Fibroblast of the aortic adventitia (primary cell): ENCODE measurements at places on chromosomes 13 and 19.

DNA sequence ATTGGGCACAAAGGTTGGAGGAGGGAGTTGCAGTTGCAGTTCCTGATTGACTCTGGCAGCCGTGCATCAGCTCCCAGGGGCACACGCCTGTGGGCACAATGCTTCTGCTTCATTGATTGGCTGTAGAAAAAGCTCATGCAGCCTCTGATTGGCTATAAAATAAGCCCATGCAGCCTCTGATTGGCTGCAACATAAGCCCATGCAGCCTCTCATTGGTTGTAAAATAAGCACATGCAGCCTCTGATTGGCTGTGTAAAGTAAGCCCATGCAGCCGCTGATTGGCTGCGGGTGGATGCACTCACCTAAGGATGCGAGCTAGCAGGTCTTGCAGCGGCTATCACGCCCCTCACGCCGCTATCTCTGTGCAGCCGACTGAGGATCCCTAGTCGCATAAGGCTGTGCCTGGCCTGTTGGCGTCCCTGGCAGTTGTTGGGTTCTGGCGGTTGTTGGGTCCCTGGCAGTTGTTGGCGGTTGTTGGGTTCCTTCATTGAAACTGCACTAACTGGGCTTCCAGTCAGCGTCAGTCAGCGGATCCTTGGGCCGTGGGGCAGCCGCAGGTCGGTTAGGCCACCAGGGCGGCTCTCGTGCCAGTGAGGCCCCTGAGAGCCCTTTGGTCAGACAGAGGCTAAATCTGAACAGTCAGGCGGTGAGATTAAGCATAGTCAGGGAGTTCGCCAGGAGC, at the start of gene SIGLECL1:
SIGLECL1 (plus strand) TSS at position 295 of the 682 bp plus-strand sequence. CDS start 12,993 bp downstream, outside the sequence.
- no peak for DNase-seq

DNA sequence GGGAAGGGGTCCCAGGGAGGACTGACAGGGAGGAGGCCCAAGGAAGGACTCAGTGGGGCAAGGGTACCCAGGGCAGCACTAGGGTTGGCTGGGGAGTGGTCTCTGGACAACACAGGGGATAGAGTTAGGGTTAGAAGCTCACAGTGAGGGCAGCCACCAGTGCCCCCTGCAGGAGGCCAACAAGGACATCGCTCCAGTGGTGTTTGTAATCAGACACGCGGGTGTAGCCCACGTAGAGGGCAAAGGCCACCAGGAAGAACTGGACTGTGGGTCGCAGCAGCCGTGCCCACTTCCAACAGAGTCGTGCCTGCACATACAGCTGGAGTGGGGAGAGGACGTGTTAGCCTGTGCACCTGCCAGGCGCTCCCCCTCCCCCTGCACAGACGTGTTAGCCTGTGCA, 9.2 kb downstream of the PLPP2 start:
- no peak for DNase-seq

GRCh38 chr13:35992964-35993363, 138.2 kb downstream of the DCLK1 start:
- peak; percentile 32 for DNase-seq

DNA sequence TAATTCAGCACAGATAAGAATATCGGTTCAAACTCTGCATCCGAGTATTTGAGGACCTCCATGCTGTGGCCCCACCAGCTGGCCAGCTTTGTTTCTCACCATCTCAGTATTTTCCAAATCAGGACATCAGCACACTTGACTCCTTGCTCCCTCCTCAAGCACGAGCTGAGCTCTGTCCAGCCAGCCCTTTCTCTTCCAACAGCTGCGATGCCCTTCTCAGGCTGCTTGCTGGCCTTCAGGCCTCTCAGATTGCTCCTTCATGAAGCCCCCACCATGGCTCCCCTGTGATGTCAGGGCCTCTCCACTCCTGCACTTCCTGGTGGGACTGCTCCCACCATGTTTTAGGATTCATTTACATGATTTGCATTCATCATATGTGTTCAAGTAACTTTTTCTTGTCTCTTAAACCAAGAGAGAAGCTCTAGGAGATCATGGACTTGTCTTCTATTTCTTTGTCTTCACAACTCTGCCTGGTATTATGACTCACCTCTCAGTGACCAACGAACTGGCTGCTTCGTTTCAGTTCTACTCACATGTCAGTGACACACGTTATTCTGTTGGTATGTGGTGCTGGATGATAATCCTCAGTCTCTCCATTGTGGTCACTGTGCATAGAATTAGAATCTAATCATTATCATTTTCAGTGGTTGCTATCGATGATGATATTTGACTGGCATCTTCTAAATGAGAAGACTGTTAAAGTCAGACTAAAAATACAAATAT, 471.7 kb downstream of the EFNB2 start:
- peak; percentile 31 for DNase-seq

- DNase-seq: no peak
Measured at GRCh38 chr13:111389621-111390521, 69.4 kb downstream of the TEX29 start.

DNA sequence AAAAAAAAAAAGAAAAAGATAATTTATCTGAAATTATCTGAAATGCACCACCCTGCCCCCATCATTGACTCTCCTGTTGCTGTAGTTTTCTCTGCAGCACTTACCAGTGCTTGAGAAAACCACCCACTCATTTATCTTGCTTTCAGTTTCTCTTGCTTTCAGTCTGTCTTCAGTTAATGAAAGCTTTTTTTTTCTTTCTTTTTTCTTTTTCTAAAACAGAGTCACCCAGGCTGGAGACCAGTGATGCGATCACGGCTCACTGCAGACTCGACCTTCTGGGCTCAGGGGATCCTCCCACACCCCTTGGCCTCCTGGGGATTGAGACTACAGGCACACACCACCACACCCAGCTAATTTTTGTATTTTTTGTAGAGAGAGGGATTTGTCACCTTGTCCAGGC, 4.3 kb upstream of the ACP5 start:
- peak; percentile 28 for DNase-seq

GRCh38 chr19:6779206-6779605, 6.7 kb downstream of the VAV1 start:
- no peak for DNase-seq

GRCh38 chr13:19601749-19602725, 31.4 kb upstream of the MPHOSPH8 start:
- peak; percentile 33 for DNase-seq

DNA sequence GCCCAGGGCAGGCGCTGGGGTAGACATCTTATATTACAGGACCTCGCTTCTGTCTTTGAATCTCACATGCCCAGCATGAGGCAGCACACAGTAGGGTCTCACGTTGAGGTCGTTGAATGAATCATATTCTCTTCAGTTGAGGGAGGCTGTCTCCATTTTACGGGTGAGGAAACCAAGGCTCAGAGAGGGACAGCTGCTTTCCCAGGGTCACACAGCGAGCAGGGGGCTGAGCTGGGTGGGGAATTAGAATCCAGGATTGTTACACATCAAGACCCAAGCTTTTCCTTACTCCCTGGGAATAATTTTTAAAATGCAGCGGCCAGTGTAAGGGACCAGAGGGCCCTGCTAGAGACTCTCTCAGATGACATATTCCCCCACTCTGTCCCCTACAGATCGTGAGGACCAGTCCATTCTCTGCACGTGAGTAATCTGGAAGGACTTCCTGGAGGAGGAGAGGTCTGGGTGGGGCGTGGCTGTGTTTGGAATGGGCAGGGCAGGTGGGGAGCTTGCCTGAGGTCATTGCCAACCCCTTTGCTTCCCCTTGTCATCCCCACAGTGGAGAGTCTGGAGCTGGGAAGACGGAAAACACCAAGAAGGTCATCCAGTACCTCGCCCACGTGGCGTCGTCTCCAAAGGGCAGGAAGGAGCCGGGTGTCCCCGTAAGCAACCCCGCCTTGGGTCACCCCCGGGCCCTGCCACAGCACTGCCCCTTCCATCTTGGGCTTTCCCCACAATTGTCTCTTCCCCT, 19.4 kb downstream of the MYH14 start:
- no peak for DNase-seq

- DNase-seq: no peak
Measured at GRCh38 chr13:98348466-98349200, 171.6 kb upstream of the RNF113B start.
